Lower leg skin (tissue), 4 donors: ENCODE measurements at places on chromosomes 6 and 20.

- no peak for DNase-seq
These were observed 28.8 kb downstream of the IL20RA start for GRCh38 chr6:137015943-137016342.

DNA sequence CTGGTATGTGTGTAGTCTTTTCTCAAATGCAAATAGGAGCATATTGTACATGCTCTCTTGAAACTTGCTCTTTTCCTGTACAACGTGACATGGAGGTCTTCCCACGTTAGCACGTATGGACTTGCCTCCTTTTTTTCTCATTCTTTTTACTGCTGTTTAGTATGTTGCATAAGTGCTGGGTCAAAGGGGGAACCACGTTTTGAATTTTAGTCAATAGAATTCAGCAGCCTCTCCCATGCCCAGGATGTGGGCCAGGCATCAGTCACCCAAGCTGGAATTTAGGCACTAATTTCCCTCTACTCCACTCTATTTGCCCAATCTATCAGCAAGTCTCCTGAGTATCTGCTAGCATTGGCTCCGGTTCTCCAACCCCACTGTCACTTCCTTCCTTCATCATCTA, 41.5 kb upstream of the RNF24 start:
- no peak for DNase-seq

GRCh38 chr20:56423211-56423610, 11.2 kb downstream of the CASS4 start:
- DNase-seq, result no peak

GRCh38 chr6:168884050-168884645, 369.5 kb downstream of the THBS2 start:
- no peak for DNase-seq

GRCh38 chr6:31734247-31734820, 2.0 kb downstream of the CLIC1 start:
- no peak for DNase-seq

- peak; percentile 27 for DNase-seq
These were observed 641 bp downstream of the ARFGEF2 start for GRCh38 chr20:48921883-48922820.

DNA sequence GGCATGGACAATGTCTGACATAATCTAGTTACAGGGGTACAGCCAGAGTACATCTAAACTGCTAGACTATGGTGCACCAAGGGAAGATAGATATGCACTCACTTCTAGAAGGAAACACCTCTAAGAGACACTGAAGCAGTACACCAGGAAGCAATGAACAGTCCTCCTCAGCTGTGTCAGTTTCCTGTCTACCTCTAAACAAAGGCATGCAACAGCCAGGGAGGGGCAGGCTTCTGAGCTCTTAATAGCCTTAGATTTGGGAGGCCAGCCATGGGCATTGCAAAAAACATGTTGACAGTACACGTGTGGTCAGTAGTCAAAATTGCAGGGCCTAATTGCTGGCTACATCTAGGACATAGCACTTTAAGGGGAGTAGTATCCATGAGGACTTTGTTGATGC, 21.4 kb downstream of the CRYBG1 start:
- DNase-seq, result no peak

GRCh38 chr6:52649536-52650160, 21.3 kb upstream of the TMEM14A start:
- no peak for DNase-seq

DNA sequence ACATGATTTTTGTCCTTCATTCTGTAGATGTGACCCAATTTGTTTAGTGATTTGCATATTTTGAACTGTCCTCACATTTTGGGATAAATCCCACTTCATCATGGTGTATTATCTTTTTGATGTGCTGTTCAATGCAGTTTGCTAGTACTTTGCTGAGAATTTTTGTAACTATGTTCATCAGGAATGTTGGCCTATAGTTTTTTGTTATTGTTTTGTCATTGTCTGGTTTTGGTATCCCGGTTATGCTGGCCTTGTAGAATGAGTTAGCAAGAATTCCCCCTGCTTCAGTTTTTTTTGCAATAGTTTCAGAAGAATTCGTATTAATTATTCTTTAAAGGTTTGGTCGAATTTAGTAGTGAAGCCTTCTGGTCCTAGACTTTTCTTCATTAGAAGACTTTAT, 11.9 kb downstream of the KIF25 start:
- no peak for DNase-seq

DNA sequence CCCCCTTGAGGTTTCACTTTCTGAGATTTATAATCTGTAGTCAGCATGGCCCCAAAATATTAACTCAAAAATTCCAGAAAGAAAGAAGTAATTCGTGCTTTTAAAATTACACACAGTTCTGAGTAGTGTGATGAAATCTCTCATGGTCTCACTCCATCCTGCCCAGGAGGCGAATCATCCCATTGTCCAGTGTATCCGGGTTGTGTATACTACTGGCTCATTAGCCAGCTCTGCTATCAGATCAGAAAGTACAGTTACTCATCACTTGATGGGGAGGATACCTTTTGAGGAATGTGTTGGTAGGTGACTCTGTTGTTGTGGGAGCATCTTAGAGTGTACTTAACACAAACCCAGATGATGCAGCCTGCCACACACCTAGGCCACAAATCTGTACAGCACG, 65.2 kb downstream of the CDC5L start:
- no peak for DNase-seq

DNA sequence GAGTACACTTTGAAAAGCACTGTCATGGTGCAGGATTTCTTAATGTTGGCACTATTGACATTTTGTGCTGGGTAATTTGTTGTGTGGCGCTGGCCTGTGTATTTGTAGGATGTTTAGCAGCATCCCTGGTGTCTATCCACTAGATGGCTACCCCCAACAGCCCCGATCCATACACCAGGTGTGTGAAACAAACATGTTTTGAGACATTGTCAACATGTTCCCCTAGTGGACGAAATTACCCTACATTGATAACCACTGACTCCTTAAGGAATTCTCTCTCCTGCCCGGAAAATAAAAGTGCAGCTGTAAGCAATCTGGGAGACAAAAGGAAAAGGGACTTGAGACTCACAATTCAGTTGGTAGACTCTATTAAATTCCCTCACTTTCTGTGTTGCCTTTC, 52.6 kb upstream of the TMEM200A start:
- no peak for DNase-seq

DNA sequence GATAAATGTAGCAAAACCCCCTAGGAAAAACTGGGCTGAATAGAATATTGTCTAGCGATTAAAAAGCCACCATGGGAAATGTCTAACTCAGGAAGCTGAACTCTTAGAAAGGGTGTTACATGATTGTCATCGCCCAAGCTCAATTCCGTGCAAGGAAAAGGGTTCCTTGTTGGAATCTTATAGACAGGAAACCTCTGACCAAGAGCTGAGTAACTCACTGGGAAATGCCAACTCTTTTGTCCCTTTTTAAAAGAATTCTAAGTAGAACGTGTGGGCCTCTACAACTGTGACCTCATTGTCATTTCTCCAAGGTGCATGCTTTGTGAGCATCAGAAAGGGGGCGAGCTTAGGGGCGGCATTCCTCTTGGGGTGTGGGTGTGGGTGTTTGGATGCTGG, 88.1 kb downstream of the SYNJ2 start:
- DNase-seq, result no peak

- DNase-seq, result peak; percentile 86
These were observed 146.2 kb upstream of the ECI2 start for GRCh38 chr6:4281341-4282293.

DNA sequence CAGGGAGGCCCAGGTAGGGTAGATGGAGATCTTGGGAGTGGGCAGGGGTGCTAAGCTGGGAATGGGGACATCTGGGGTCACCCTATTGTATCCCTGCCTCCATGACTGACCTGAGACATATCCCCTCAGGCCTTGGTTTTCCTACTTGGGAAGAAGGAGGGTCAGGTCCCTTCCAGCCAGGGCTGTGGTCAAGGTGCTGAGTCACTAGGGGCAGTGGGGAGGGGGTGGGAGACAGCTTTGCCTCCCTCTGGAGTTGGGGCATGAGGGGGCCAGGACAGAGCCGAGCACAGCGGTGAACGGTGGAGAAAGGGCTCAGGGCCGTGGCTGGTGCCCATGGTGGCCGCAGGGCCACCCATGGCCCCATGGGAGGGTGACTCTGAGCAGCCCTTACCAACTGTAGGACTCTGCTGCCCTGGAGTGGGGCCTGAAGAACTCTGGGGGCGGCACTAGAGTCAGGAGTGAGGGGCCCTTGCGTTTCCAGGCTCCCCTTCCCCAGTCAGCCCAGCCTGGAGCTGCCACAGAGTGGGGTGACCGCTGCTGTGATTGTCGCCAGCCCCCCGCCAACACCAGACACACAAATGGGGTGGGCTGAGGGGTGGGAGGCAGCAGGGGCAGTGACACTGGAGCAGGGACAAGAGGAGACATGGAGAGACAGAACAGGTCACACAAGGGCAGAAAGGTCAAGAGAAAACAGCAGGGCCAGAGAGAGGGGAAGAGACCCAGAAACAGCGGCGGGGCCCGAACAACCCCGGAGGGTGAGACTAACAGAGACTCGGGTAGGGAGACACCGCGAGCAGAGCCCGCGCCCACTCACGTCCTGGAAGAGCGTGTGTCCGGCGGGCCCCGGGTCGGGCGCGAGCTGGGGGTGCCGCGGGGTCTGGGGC, 576 bp downstream of the NECAB3 start:
- DNase-seq, result no peak

- DNase-seq, result no peak
These were observed 5.5 kb downstream of the PRRT1 start for GRCh38 chr6:32146287-32146686.

- no peak for DNase-seq
These were observed 31.8 kb downstream of the TREML1 start for GRCh38 chr6:41122373-41122772.

DNA sequence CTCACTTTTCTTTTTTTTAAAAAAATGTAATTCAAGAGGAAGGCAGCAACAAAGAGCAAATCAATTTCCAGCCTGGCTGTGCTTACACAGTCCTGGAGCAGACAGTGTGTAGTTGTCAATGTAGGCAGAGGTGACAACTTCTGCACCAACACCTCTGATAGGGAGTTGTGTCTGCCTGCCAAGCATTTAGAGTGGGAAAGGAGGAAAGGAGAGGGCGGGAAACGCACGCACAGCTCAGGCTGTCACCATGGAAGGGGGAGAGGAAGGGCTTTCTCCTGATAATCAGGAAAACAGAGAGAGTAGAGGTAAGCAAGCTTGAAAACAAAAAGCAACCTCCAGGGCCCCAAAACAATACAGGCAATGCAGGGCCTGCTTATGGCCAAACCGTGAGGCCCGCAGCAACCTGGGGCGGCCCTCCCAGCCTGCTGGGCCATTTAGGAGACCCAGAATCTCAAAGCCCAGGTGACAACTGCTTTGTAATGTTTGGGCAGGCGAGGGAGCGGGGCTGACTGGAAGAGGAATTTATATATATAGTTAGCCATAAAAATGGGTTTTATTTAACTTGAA, 41.5 kb upstream of the GFOD1 start:
- DNase-seq, result peak; percentile 21

DNA sequence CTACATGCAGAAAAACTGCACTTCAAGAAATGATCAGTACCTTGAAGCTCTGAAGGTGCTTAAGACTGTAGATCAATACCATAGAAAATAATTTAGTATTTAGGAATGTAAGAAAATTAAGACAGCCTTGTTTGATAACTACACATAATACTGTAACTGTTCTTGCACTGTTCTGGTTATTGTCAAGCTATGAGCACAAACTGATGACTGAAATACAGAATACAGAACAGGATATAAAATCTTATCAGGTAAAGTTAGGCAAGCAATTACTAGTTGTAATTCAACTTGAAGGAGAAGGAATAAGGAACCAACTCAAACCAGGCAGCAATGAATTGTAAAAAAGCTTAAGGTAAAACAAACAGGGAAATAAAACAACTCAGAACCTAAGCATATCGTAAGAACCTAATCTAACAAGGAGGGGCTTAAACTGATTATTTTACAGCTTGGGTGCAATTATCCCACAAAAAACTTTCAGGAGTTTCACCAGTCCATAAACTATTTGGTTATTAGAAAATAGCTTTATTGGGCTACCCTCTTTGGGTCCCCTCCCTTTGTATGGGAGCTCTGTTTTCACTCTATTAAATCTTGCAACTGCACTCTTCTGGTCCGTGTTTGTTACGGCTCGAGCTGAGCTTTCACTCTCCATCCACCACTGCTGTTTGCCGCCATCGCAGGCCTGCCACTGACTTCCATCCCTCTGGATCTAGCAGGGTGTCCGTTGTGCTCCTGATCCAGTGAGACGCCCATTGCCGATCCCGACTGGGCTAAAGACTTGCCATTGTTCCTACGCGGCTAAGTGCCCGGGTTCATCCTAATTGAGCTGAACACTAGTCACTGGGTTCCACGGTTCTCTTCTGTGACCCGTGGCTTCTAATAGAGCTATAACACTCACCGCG, 97.7 kb downstream of the ATG5 start:
- DNase-seq, result no peak

- DNase-seq, result no peak
These were observed 274.3 kb downstream of the COL12A1 start for GRCh38 chr6:74931558-74931957.

GRCh38 chr6:143912671-143913070, 48.4 kb downstream of the ZC2HC1B start:
- no peak for DNase-seq

- DNase-seq, result no peak
These were observed 48.2 kb downstream of the DSTN start for GRCh38 chr20:17617868-17618672.

GRCh38 chr6:7866526-7866925, 44.1 kb downstream of the TXNDC5 start:
- no peak for DNase-seq

- no peak for DNase-seq
These were observed 63.3 kb upstream of the CARMIL1 start for GRCh38 chr6:25215881-25216280.

- DNase-seq, result no peak
These were observed 39.5 kb downstream of the DCBLD1 start for GRCh38 chr6:117521791-117522502.

DNA sequence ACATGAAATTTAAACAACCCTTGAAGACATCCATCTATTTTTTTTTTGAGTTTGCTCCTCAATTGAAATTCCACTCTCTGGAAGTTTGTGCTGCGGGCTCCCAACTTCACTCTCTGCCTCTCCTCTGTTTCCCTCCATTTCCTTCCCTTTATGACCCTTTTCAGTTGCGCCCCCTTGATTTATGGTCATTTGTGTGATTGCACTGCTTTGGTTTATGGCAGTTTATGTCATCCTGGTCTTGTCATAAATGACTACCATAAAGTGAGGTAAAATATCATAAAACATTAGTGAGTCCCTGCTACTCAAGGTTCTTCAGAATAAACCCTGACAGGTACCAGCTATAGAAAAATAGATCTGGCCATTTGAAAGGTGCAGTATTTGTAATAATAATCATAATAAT, 348.3 kb upstream of the ZFP64 start:
- no peak for DNase-seq

- no peak for DNase-seq
These were observed 83.2 kb downstream of the DLL1 start for GRCh38 chr6:170207586-170208181.

GRCh38 chr20:48667889-48668413, 159.8 kb downstream of the PREX1 start:
- DNase-seq, result no peak

- DNase-seq, result no peak
These were observed 45.0 kb upstream of the TRIM26 start for GRCh38 chr6:30258204-30258603.

DNA sequence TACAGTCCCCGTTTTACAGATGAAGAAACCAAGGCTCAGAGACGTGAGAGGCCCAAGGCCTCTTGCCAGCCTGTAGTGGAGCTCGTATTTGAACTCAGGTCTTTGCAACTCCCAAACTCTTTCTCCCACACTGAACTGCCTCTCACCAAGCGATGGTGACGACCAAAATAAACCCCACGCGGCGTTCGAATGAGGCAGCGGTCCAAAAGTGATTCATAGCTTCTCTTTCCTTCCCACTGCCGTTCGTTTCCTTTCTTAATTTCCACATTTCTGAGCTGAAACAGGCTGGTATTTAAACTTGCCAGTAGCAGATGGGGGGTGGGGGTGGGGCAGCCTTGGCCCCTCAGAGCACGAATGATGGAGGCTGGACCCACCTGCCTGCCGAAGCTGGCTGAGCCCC, 252.9 kb upstream of the KCNG1 start:
- DNase-seq, result no peak
